Stimulated activated CD4-positive, alpha-beta T cell treated with anti-CD3 and anti-CD28 coated beads, Interleukin-2, amount 100 ng/mL, for 48 hours (primary cell): ENCODE measurements at places on chromosomes 13 and 19.

DNA sequence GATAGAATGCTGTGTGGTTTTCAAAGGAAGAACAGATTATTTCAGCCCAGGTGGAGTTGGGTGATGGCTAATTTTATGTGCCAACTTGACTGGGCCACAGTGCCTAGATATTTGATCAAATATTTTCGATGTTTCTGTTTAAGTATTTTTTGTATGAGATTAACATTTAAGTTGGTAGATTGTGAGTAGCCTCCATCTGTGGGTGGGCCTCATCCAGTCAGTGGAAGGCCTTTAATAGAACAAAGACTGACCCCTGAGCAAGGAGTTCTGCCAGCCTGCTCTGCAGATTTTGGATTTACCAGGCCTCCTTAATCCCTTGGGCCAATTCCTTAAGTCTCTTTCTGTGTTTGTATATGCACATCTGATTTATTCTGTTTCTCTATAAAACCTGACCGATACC is 13.9 kb downstream of the LSM14A start:
- DNase-seq, result no peak

DNA sequence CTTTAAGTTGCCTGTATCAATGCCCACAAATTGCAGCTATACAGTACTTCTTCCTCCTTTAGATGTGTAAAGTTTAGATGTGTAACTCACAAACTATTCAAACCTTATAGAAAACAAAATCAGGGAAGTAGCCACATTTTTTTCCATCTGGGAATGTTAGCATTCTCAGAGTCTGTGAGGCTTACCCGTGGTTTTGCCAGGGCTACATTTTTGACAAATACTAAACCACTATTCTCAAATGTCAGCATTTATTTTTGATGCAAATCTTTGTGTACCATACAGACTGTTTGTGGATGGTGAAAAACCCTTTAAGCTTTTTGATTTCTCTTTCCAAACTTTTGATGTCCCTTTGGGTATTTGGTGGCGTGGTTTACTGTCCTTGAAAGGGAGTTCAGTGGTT is 216.4 kb downstream of the POSTN start:
- DNase-seq, result no peak

DNA sequence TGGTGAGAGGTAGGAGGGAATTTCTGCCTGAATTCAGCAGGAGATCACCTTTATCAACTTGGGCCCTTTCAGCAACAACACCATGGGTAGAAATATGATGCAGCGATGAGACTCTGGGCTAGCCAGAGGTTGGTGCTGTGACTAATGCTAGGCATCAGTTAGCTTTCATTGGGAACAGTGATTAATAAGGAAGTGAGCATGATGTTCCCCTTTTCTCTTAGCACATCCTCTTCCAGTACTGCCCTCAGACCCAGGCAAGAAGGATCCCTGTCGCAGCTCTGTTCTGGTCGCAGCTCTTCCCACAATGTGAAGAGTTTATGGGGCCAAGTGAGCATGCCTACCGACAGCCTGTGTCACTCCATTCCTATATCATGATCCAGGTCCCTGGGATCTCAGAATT is 100.5 kb downstream of the FLT1 start:
- DNase-seq, result no peak

GRCh38 chr19:55447421-55448174 is 4.5 kb upstream of the SHISA7 start:
- no peak for DNase-seq

DNA sequence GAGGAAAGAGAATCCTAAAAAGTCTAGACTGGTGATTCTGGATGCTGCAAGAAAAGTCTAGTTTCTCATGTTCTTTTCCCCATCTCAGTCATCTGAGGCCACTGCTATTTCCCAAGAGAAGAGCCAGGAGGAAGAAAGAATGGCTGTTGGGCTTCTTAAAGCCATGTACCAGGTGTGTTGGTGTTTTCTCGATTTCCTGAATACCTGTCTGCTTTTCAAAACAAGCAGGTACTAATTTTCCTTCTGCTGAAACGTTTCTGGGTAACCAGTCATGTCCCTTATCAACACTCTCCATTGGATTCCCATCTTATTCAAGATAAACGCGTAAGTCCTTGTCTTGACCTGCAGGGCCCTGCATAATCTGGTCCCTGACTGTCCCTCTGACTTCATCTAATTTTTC is 1.1 kb downstream of the ZNF570 start:
- no peak for DNase-seq

DNA sequence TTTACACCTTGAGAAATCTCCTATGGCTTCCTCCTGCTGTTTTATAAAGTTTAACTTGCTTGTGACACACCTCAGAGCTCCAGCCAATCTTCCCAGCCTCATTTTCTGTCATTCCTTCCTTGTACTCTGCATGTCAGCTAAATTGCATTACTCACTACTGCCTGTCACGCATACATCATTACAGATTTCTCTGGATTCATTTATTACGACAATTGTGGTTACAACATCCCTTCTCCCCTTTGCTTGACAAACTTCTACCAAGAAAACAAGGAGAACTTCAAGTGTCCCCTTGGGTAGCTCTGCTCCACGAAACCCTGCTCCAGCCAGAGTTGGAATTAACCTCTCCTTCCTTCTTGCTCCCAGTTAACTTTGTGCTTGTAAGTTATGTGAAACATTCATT is 22.0 kb upstream of the GPR18 start:
- DNase-seq, result no peak

DNA sequence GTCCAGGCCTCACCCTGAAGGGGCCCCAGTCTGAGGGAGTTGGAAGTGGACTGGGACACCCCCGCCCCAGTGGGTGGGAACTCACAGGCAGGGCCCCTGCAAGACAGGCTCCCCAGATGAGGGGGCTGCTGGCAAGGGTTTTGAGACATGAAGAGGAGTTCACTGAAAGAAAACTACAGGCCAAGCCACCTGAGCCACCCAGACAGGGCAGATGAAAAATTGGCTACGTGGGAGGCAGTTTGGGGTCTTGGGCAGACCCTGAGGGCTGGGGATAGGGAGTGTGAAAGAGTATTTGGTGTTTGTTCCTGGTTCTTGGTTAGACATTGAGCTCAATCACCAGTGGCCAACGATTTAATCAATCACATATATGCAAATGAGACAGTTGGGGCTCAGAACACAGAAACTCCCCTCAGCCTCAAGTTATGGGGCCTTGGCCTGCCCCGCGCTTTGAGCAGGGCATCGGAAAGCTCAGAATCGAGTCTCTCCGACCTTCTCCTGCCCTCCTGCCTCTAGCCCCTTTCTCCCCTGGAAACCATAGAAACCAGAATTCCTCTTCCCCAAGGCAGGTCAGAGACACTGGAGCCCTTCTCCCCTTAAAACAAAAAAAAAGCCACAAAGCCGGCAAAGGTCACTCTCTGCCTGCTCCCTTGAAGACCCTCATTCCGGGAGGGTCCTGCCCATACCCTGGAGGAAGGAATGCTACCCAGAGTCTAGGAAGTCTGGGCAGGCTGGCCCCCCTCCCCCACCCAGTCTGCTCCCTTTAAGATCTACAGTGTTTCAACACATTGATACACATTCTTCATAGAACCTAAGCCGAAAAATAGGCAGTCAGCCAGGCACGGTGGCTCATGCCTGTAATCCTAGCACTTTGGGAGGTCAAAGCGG is 1.3 kb upstream of the ISYNA1 start:
- DNase-seq, result no peak

DNA sequence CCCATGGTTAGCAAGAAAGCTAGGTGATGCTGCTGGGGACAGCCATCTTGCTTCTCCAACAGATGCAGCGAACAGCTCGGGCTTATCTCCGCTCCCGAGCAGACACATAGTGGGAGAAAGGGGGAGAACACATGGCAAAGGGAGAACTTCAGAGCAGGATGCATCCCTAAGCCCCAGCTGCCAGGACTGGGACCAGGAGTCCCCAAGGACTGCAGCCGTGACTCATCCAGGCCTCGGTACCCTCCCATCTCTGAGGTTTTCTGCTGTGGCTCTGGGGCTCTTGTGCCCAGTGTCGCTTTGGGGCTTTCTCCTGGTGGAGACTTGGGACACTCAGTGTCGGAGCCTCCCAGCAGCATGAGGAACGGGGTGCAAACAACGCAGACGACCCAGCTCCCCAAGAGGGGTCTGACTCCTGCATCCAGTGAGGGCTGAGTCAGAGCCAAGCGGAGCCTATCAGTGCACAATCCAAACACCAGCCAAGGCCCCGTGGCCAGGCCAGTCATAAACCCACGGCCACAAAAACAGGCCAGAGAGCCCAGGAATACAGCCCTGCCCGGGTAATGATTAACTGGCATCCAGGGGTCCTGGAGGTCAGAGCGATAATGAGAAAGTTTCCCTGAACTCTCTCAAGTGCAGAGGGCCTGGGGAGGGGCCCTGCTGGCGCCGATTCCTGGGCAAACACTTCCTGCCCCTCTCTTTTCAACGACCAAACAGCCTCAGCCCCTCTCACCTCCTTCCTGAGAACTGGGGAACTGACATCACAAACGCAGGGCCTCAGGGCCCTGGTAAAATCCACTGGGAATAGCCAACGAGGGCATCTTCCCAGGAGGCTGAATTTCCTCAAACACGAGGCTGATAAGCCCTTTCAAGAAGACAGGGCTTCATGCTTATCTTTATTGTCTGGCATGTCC is 202.9 kb downstream of the USP12 start:
- DNase-seq, result no peak

DNA sequence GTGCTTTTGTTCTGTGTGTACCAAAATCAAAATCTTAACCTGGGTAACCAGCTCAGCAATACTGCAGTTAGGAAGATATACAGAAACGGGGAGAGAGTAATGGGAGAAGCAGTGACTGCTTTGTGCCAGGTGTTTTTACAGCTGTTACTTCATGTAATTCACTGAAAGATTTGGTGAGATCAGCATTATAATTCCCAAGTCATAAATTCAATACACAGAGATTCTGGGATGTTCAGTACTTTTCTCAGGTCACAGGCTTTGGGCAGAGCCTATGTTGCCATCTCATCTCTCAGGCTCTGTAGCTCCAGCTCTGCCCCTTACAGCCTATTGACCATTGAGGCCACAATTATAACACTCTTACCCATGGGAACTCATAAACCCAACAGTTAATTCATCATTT is 138.5 kb downstream of the ZAR1L start:
- DNase-seq, result no peak

- no peak for DNase-seq
These were observed 186.4 kb downstream of the KLF5 start for GRCh38 chr13:73245246-73245645.

- no peak for DNase-seq
These were observed 77.5 kb upstream of the CACNA1A start for GRCh38 chr19:13583753-13584152.

- DNase-seq, result no peak
These were observed 566 bp upstream of the CCDC97 start for GRCh38 chr19:41309180-41310032.

DNA sequence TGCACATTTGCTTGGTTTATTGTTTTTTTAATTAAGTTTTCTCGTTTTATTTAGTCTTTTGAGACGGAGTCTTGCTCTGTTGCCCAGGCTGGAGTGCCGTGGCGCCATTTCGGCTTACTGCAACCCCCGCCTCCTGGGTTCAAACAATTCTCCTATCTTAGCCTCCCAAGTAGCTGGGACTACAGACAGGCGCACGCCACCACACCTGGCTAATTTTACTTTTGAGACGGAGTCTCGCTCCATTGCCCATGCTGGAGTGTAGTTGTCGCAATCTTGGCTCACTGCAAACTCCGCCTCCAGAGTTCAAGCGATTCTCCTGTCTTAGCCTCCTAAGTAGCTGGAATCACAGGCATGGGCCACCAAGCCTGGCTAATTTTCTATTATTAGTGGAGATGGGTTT is 1.3 kb downstream of the RPS9 start:
- DNase-seq, result no peak

DNA sequence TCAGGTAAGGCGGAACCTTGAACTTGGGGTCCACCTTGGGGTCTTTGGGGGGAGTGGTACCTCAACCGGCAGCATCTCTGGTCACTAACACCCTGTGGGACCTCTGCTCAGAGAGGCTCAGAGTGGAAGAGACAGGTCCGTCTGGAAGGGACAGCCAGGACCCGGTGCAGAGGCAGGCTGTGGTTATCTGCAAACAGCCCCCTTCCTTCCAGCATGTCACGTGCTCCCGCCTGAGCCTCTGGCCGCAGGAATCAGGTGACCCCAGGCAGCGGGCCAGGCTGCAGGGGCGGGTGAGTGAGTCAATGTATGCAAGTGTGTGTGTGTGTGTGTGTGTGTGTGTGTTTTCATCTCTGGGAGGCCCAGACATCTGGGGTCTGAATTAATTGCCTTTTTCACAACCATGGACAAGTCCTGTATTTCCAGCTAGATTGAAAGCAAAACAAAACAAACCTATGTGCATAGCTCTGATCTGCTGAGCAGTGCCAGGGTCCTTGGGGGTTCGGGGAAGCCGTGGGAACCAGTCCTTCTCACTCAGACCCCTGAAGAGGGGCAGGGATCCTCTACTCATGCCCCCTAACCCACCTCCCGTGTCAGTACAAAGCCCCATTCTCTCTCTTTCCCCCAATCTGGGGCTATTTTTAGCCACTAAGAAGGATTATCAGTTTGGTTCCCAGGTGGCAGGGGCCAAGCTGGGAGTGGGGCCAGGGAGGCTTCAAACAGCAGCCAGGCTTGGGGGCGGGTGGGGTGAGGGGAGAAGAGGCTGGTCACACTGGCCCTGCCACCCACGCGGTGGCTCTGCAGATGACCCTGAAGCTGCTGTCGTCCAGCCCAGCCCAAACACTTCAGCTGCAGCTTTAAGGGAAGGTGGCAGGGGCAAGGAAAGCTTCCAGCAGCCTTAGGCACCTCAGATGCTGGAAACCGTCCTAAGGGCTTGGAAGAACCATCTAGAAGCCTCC is 31.4 kb downstream of the CERS4 start:
- DNase-seq, result peak; percentile 6

DNA sequence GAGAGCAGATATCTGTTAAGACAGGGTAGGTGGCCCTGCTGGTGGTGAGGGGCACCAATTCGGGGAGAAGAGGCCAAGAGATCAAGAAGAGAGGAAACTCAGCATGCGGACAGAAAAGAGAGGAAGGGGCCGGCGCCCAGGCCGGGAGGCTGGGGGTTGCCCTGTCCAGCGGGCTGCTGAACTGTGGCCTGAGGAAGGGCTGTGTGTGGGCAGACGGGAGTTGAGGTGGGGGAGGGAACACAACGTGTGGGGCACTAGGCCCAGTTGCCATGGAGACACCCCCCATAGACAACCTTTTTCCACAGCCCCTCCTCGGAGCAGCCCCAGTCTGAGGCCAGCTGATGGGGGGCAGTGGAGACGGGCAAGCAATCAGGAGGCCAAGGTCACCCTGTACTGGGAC is 2.5 kb upstream of the CACNG8 start:
- no peak for DNase-seq

DNA sequence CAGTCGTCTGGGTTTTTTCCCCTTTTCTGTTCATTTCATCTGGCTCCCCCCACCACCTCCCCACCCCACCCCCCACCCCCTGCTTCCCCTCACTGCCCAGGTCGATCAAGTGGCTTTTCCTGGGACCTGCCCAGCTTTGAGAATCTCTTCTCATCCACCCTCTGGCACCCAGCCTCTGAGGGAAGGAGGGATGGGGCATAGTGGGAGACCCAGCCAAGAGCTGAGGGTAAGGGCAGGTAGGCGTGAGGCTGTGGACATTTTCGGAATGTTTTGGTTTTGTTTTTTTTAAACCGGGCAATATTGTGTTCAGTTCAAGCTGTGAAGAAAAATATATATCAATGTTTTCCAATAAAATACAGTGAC is 9.3 kb downstream of the CALM3 start:
- DNase-seq, result no peak

GRCh38 chr19:3176715-3177501 is 1.7 kb upstream of the S1PR4 start:
- DNase-seq, result no peak

GRCh38 chr19:35704218-35704617 is at the start of gene ZBTB32:
Gene ZBTB32 (plus strand): TSS chr19:35704558. CDS start chr19:35714627, 10,069 bp downstream.
- no peak for DNase-seq
